CD4-positive, alpha-beta memory T cell (primary cell): ENCODE measurements at places on chromosomes 11 and 22. TPM values are rescaled to one million over a fixed set of nuclear protein-coding genes. Genes with fewer than 3 reads are reported as not detected.

Gene CCDC73
- total RNA-seq: not detected

Gene C22orf31
- total RNA-seq: not detected

Gene ZNF202
- total RNA-seq: 21.6 TPM

Gene CYP2D6
- 10.7 TPM for total RNA-seq

Gene FGF3
- total RNA-seq: not detected

Gene GRAP2
- total RNA-seq: 140 TPM

Gene POLR2L
- 55.8 TPM for total RNA-seq

Gene CPT1B
- 70.0 TPM for total RNA-seq

Gene MFRP
- not detected for total RNA-seq
